ENCODE measurements at places on chromosomes 6 and 20.

GRCh38 chr6:38353310-38354036 is 286.3 kb downstream of the BTBD9 start:
- no peak for DNase-seq

GRCh38 chr6:39221779-39222641 is 7.3 kb downstream of the KCNK5 start:
- no peak for DNase-seq

GRCh38 chr6:129867403-129867802 is 6.3 kb upstream of the TMEM244 start:
- no peak for DNase-seq

- no peak for DNase-seq
These were observed 60.5 kb downstream of the NRN1 start for GRCh38 chr6:5946181-5946580.

DNA sequence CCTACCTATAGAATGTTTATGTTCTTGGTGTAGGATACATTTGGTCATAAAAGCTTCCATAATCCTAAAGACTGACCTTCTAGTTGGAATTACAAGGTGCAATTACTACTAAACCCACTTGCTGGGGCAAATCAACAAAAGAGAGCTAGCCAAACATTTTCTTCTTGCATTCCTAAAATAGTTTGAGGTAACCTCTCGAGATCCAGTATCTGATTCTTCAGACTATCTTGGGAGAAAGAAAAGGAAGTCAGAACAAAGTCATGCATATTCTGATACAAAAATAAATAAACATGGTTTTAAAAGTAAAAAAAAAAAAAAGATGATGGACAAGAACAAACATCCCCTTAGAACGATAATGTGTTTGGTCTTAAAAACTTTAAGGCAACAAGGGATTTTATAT is 294.2 kb upstream of the RSPO3 start:
- no peak for DNase-seq

DNA sequence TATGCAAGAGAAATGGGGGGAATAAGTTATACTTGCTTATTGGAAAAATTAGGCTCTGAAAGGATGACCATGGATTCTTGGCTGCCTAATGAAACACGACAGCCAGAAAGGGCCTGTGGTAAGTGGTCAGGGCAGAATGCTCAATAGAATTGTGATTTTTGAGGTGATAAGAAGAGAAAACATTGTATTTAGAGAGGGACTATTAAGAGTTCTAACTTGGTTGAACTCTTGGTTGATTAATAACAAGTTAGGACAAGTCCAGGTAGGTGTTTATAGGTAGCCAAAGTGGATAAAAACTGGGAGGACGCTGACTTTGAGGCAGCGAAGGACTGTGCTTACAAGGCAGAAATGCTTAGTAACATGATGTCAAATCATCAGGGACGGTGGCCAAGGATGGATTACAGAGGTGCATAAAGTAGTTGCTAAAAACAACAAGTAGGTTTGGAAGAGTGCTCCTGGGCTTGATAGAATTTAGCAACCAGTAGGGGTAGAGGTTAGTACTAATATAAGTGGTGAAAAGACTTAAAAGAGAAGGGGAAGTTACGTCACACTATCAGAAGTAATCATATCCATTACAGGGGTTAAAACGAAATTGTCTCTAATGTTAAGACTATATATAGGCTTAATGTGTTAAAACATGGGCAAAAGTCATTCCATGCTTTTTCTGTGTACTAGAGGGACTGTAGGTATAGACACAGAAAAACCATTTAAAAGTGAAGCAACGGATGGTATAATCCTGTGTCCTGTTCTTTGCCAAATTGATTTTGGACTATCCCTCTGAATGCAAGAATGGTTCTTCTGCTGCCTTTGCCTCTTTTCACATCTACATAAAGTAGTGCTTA is 98.6 kb downstream of the EYA4 start:
- no peak for DNase-seq

GRCh38 chr6:27872642-27873020 is 39.6 kb downstream of the OR2B2 start:
- DNase-seq: no peak

GRCh38 chr6:134802426-134803058 is 147.4 kb downstream of the ALDH8A1 start:
- no peak for DNase-seq

- no peak for DNase-seq
These were observed 182.7 kb upstream of the CCN2 start for GRCh38 chr6:132133736-132134445.

DNA sequence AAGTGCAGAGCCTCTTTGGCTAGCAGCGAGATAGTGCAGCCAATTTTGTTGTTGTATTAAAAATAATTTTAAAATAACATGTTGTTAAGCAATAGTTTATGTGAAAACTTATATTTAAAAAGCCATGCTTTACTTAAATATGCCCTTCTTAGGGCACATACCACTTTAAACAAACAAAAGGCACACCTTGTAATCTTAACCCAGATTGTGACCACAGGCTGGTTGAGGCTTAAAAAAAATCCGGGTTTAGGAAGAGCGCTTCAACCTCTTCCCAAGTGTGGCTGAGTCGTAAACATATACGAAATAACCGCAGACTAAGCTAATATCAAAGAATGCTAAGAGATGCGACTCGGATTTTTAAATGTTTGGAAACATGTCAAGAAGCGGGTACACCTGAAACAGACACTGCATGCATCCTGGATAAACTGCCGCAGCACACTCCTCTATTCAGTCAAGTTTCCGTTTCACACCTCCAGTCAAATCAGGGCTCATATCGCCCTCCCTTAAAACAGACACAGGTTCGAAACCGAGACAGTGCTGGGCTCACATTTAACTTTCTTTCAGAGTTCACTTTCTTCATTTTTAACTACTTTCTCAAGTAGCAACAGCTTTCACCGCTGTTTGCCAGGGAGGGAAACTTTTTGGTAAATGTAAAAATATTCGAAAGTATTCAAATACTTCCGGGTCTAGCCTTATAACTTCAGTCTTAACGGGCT is 1.5 kb downstream of the DEK start:
- no peak for DNase-seq

DNA sequence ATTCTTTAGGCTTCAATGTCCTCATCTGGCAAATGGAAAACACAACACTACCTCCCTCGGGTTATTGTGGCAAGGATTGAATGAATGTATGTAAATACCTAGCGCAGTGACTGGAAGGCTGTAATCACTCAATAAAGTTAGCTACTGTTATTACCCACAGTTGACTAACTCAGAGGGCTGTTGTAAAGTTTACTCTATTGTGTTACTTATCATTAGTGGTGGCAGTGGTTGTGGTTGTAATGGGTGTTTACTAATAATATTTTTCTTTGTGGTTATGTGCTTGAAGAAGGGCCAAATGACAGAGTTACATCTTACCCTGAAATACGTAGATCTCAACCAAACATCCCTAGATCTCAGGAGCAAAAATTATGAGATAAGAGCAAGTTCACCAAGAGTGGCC is 42.0 kb upstream of the PXDC1 start:
- DNase-seq: no peak

DNA sequence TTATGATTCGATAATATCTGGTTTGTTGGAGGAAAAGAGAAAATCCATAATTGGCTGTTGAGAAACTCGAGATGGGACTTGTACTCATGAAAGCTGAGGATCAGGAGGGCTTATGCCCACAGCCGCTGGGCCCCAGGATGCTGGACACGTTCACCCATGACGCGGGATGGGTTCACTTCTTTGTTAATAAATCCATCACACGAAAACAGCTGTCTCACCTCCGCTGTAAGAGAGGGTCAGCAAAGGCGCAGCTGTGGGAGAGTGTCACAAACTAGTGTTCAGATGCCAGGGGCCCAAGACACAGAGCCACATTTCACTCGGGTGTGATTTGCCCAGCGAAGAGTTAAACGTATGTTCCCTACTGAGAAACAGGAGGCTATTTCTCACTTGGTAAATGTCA is 315.1 kb downstream of the THBS2 start:
- DNase-seq: no peak

DNA sequence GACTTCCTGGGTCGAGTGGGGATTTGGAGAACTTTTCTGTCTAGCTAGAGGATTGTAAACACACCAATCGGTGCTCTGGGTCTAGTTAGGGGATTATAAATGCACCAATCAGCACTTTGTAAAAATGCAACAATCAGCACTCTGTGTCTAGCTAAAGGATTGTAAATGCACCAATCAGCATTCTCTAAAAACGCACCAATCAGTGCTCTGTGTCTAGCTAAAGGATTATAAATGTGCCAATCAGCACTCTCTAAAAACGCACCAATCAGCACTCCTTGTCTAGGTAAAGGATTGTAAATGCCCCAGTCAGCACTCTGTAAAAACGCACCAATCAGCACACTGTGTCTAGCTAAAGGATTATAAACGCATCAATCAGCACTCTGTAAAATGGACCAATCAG is 209.0 kb upstream of the SLC35B3 start:
- DNase-seq: no peak

GRCh38 chr20:60107621-60108390 is 149.6 kb downstream of the CDH26 start:
- no peak for DNase-seq

DNA sequence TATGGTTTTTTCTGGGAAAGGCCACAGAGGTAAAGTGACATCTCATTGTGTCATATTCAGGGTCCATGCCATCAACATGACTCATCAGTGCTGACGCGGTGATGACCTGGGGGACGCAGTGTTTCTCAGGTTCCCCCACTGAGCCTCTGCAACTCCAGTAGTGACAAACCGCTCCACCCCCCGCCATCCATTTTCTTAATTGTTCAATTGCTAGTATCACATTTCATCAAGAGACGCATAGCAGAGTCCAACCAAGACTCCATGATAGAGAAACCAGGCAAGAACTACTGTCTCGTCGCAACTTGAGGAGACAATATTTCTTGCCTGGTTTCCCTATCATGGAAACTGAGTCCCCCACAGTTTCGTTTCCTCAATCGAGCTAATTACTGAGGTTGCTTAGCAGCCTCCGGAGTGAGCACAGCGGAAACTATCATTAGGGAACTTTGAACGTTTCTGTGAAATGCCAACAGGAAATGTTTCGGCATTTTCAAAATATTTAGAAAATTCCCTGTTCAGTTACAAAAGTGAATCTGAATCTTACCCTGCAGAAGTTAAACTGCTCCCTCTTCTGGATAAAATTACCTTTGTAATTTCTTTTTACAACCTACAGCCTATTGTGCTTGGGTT is 12.2 kb upstream of the SERPINB1 start:
- no peak for DNase-seq

- DNase-seq: peak; percentile 61
These were observed 6.7 kb upstream of the DDR1 start for GRCh38 chr6:30877419-30878262.

DNA sequence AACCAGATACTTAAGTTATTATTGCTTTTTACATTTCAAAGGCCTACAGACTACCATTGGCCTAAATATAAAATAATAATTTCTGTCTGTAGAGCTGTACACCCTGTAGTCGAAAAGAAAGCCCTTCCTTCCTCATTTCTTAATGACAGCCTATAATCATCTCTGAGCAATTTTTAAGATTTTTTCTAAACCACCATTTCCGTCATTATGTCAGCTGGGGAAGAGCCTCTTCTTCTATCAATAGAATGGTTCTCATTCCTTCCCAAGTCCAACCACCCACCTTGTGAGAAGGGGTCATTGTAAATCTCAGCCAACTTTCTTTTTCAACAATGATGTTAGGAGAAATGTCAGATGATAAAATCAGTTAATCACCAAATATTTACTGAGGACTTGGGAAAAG is 91.8 kb downstream of the PLEKHG1 start:
- DNase-seq: no peak

- DNase-seq: no peak
These were observed 115.7 kb downstream of the OGFRL1 start for GRCh38 chr6:71404145-71404966.

GRCh38 chr6:161396539-161396938 is 122.7 kb upstream of the AGPAT4 start:
- no peak for DNase-seq

DNA sequence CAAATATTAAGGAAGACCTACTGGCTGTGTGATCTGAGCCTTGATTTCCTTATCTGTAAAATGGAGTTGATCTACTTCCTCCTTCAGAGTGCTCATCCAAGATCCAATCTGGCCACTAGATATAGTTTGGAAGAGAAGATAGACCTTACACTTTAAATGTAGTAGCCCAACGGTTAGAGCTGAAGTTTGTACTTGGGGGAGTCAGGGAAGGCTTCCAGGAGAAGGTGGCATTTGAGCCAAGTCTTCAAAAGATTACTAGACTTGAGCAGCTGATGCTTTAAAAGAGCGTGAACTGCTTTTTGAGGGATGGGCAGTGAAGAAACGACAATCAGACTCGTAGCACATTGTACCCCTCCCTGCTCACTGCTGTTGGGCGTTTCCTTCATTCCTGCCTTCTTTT is 3.6 kb downstream of the LBP start:
- DNase-seq: no peak

DNA sequence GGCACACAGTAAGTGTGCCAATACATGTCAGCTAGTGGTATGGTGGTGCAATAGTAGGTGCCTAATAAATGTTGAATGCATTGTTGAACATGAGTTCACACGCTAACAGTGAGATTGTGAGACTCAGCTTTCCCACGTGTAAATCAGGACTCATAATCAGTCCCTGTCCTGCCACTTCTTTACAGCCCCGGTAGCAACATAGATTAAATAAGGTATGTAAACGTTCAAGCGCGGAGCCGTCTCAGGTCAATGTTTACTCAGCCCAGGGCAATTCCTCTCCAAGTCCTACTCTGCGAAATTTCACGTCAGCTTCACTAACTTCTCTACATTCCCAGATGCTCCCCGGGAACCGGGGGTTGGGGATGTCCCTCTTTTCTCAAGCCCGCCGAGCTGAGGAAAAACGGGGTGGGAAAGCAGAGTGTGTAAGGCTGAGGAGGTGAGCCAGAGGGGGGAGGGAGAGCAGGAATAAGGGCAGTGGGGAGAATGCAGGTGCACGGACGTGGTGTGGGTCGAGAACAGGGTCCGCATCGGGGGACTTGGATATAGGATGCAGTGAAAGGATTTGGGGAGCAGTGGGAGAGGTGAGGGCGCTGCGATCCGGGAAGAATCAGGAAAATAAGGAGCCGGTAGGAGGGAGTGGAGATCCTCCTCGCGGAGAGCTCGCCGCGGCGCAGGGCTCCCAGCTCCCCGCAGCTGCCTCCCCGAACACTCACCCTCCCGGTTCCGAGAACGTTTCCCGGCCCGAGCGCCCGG is 544 bp upstream of the TP53INP2 start:
- no peak for DNase-seq

GRCh38 chr6:134456226-134456625 is 138.3 kb upstream of the SGK1 start:
- DNase-seq: no peak

DNA sequence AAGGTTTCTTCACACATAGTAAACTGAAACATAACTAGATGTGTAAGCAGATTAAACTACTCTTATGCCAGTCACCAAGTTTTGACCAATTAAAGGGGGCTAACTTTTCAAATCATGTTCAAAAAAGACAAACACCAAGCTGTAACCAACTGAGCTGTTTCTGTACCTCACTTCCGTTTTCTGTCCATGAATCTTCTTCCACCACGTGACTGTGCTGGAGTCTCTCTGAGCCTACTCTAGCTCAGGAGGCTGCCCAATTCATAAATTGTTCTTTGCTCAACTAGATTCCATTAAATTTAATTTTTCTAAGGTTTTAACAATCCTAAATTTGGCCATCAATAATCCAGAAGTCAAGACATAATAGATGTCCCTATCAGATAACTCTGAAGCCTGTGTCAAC is 229.4 kb downstream of the FNDC1 start:
- no peak for DNase-seq

- DNase-seq: peak; percentile 84
These were observed 9.4 kb upstream of the ARMC12 start for GRCh38 chr6:35727231-35727934.
